ENCODE measurements at places on chromosomes 12 and 14. TPM values are rescaled to one million over a fixed set of nuclear protein-coding genes. Genes with fewer than 3 reads are reported as not detected.

DNA sequence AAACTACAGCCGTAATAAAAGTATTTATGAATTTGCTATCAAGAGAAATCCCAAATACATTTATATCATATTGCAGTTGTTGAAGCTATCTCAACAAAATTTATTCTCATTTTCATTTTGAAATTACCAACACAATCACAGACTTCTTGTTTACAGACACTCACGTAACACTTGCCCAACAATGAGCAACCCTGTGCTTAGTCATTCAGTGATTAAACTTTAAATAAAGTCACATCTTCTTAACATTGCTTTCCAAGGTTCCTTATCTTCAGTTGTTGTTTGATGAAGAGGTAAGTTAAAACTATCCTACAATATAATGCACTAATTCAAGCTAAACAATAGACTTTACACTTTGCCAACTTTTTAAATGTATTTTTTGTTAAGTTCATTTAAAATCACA, 601.8 kb downstream of the SLC16A7 start:
- no peak for DNase-seq

Gene DHRS1
- 41.4 TPM for total RNA-seq

Gene SPRYD4
- 3.2 TPM for total RNA-seq

GRCh38 chr14:67882986-67883555, 63.5 kb downstream of the RAD51B start:
- no peak for DNase-seq

Gene PPFIA2
- not detected for total RNA-seq

DNA sequence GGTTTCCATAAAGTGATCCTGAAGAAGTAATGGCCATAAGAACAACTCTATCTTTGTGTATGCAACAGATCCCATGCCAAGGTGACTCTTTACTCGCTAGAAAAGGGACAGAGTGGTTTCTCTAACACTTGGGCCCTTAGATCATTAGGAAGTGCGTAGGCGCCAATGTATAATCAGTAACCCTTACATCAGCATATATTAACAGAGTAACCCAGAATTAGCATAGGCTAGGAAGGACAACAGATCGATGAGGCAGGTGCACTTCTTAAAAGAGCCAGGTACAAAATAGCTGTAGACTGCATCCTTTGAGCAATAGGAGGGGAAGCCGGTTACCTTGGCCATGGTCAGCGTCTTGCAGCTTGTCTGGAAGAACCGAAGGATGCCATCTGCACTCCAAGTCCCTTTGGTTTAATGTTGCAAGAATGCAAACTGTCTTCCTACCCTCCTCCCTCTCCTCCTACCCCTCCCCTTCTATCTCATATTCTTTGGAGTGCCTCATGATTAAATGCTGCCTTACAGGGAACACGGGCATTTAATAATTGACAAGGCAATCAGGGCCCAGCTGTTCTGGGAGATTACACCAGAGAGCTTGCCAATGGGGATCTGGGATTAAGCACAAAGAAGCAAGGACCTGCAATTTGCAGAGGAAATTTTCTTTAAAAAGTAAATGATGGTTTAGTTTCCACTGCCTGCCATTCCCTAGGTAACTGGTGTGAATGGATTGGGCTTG, 8.0 kb downstream of the GSG1 start:
- no peak for DNase-seq

- no peak for DNase-seq
Measured at GRCh38 chr12:41250748-41251147, 62.6 kb downstream of the PDZRN4 start.

GRCh38 chr14:21894003-21894897, 220.6 kb upstream of the OR4E1 start:
- peak; percentile 6 for DNase-seq

Gene SYCP3
- not detected for total RNA-seq

- DNase-seq = no peak
Measured at GRCh38 chr12:108234158-108234557, 105.0 kb downstream of the CMKLR1 start.

- DNase-seq = no peak
Measured at GRCh38 chr12:24742378-24742777, 206.5 kb downstream of the BCAT1 start.

GRCh38 chr12:104204690-104205480, 10.7 kb upstream of the TXNRD1 start:
- DNase-seq = no peak

- peak; percentile 35 for DNase-seq
Measured at GRCh38 chr14:37655418-37655817, 60.0 kb downstream of the TTC6 start.

- peak; percentile 31 for DNase-seq
Measured at GRCh38 chr14:71286126-71286525, 378.9 kb downstream of the PCNX1 start.

DNA sequence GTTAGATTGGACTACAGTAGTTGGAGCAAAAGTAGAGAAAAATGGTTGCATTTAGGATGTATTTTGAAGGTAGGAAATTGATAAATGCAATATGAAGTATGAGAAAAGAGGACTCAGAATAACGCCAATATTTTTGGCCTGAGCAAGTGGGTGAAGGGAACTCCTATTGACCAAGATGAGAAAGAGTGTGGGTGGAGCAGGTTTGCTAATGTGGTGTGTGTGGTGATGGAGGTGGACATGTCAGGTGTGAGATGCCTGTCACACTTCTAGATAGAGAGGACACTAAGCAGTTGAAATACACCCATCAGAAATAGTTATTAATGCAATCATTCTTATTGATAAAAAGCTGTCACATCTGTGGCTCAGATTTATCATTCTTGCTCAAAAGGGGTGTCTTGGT, 7.3 kb downstream of the GUCY2C start:
- no peak for DNase-seq

Gene TTC8
- 8.1 TPM for total RNA-seq

DNA sequence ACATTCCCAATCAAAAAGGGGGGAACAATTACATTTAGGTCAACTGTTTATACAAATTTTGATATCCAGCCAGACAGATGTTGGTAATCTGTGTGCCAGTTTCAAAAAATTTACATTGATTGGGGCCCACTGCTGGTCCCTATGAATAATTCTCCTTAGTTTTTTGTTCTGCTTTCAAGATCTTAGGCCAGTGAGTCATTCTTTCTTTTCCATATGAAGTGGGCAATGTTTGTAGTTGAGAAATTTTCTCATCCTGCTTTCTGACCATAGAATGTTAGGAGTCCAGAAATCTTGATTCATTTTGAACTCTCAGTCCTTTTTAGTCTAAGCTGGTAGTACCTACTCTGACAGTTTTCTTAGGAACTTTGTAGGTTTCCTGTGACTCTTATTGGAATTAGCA, 244.3 kb downstream of the DIO2 start:
- DNase-seq = no peak

DNA sequence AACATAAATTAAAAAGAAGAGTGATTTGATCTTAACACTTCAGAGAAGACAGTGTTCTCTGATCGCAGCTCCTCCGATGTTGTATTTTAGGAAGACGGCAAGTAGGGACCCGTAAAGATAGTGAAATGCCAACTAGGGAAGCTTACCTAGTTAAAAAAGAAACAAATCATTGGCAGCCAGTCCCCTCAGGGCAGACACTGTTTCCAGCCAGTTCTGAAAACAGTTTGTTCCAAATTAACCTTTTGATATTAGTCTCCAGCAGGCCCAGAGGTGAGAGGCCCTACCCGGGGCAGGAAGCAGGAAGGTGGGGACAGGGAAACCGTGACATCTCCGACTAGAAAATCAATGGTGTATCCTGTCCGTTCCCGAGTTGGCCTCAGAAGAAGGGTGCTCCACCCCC, 56.0 kb downstream of the KSR2 start:
- no peak for DNase-seq

Gene KLRB1
- total RNA-seq = not detected

Gene CCDC184
- not detected for total RNA-seq

GRCh38 chr12:48110691-48111311, 4.9 kb upstream of the SENP1 start:
- DNase-seq = peak; percentile 20

Gene FAM181A
- total RNA-seq = not detected

GRCh38 chr14:38992067-38992844, 110.8 kb downstream of the SEC23A start:
- no peak for DNase-seq

- DNase-seq = no peak
Measured at GRCh38 chr12:97024393-97024792, 117.3 kb downstream of the NEDD1 start.

- no peak for DNase-seq
Measured at GRCh38 chr14:45716572-45716971, 463.6 kb upstream of the MIS18BP1 start.

GRCh38 chr12:67681105-67681778, 32.7 kb downstream of the DYRK2 start:
- no peak for DNase-seq

GRCh38 chr12:2169940-2170339, 117.2 kb downstream of the CACNA1C start:
- DNase-seq = no peak

- DNase-seq = no peak
Measured at GRCh38 chr14:28570391-28570790, 196.2 kb upstream of the FOXG1 start.

DNA sequence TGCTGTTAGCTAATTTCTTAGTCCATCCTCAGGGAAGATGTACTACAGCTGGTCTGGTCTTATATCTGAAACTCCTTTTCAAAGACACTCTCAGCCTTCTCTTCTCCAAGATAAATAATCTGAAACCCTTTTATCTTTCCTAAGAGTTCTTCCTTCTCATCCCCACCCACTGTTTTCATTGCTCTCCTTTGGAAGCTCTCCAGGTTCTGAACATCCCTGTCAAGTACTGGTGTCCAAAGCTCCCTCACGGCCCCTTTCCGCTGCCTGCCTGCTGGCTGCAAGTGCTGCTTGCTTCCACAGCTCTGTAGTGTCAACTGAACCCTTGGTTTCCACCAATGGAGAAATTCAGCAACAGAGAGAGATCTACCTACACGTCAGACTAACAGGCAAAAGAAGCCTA, 6.6 kb upstream of the SLC6A13 start:
- no peak for DNase-seq
